ENCODE measurements at places on chromosomes 1 and 21.

DNA sequence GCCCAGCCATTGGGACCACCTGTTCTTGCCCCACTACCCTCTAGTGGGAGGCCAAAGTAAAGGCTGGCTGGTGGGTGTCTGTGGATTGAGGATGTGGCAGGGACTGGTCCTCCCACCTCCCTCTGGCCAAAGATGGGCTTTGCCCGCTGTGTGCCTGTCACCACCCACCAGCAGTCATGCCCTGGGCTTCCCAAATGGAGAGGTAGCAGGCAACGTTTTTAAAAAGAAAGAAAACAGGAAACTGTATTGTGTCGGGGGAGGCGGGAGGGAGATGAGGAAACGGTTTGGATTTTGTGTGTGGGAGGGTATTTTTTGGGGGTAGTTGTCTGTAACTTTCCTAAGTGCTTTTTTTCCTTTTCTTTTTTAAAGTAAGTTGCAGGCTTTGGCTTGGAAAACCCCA lies 30.1 kb downstream of the SZRD1 start:
- DNase-seq = no peak

- peak; percentile 11 for DNase-seq
Observed at GRCh38 chr1:153849487-153850185, 73.1 kb downstream of the GATAD2B start.

- peak; percentile 55 for DNase-seq
Observed at GRCh38 chr1:245153081-245153551, 1.7 kb upstream of the KIF26B start.

DNA sequence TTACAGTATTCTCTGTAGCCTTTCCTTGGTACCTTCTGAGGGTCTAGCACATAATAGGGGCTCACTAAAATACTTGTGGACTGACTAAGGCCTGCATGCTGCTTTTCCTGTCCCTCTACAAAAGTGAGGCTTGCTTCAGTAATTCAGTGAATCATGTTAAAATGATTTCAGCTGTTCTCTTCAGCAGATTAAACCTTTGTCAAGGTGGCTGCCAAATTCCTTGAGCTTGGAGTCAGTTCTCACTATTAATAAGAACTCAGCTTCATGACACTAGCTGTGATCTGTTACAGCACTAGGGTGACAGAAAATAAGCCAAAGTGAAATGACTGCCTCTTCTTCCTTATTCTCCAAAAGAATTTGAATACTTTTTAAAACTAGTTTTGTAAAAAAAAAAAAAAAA lies 128.8 kb downstream of the KCNN3 start:
- no peak for DNase-seq

- DNase-seq = peak; percentile 82
Observed at GRCh38 chr1:161038523-161039153, at the start of gene TSTD1. Gene TSTD1 (minus strand): TSS chr1:161038964. CDS start chr1:161038889, 75 bp downstream.

- no peak for DNase-seq
Observed at GRCh38 chr1:43533584-43533983, 2.9 kb downstream of the PTPRF start.

GRCh38 chr1:63813829-63814277 lies 40.0 kb downstream of the ROR1 start:
- DNase-seq = no peak

- no peak for DNase-seq
Observed at GRCh38 chr1:211876851-211877590, 46.5 kb upstream of the LPGAT1 start.

DNA sequence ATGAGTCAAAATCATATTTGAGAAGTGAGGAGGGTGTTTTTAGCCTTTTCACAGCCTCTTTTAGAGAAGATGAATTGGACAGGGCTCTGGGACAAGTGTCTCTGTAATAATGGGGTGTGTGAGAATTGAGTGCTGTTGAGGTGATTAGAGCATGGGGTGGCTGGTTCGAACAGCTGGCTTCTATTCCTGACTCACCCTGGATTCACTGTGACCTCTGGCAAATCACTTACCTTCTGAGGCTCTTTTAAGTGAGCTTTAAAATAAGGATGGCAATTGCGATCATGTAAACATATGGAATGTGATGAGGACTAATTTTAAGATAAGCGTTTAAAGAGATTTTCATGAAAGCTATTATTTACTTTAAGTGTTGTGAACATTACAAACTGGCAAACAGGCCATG lies 243.4 kb downstream of the ADGRL2 start:
- no peak for DNase-seq

GRCh38 chr1:231611111-231611510 lies 15.5 kb upstream of the DISC1 start:
- no peak for DNase-seq

- no peak for DNase-seq
Observed at GRCh38 chr1:208108213-208108608, 136.0 kb downstream of the PLXNA2 start.

DNA sequence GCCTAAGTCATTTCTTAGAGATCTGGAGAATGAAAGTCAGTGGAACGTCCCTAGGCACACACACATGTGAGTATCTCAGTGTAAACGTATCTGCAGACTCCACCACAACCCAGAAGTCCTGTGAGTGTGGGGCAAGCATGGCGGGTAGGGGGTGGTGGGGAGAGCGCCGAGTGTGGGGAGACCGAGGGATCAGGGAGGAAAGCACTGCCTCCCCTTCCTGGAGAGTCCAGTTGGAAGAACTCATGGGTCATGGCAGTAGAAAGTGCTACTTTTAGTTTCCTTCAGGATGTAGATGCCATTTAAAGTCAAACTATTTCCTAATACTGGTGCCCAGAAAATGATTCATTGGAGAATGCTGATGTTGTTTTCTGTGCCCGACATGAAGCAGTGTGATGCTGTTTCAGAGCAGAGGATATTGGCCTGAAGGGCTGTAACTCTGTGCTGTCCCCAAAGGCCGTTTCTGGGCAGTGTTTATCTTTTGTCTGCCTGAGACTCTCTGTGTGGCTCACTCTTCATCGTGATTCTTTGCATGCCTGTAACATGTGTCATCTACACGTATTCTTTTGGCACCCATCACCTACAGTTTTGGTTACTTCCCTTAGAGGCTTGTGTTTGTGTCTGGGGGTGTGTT lies 45.7 kb upstream of the TSPAN2 start:
- no peak for DNase-seq

DNA sequence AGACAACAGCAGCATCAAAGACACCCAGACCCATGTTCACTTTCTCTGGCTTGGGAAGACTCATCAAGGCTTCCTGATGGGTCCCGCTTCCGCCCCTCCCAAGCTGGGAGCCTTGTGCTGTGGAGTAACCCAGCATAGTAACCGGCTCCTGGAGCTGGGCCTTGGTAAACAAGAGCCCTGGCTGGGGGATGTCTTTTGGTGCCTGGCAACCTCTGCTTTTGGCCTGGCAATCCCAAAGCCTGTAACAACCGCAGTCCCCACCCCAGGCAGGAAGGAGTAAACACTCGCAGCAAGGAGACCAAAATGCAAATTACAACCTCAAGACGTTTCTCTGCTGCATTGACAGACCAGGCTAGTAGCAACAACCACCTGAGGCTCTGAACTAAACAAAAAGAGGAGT lies 16.9 kb upstream of the THRAP3 start:
- DNase-seq = no peak

DNA sequence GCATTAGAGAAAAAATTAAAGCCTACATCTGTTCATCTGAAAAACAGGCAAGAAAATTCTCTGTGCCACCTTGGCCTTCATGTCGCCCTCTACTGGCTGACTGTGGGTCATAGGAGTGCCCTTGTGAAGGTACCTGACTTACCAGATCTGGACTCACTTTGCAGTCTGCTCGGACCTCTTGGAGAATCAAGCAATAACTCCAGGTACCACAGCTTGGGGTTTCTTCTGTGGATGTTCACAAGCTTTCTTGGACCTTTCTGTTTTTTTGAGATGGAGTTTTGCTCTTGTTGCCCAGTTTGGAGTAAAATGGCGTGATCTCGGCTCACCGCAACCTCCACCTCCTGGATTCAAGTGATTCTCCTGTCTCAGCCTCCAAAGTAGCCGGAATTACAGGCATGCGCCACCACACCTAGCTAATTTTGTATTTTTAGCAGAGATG lies 2.4 kb upstream of the PRAMEF18 start:
- peak; percentile 25 for DNase-seq
